ENCODE measurements at places on chromosomes 5 and 9. TPM values are rescaled to one million over a fixed set of nuclear protein-coding genes. Genes with fewer than 3 reads are reported as not detected.

Gene RBM22
- 16.8 TPM for polyA plus RNA-seq

Gene DNM1
- polyA plus RNA-seq, result 0.43 TPM

Gene SPATA31D4
- polyA plus RNA-seq, result not detected

Gene MORN5
- polyA plus RNA-seq, result not detected

Gene CCL28
- 1.6 TPM for polyA plus RNA-seq

Gene SPATA31D1
- polyA plus RNA-seq, result not detected

Gene AIF1L
- polyA plus RNA-seq, result 37.8 TPM

Gene TAF11L2
- not detected for polyA plus RNA-seq

Gene ELAVL2
- polyA plus RNA-seq, result not detected

Gene NEUROG1
- not detected for polyA plus RNA-seq

Gene TSSK1B
- not detected for polyA plus RNA-seq

GRCh38 chr5:66867618-66868322, 271.6 kb downstream of the MAST4 start:
- no peaks in the 10 kb centered on the region for H3K36me3 ChIP-seq
- no peaks in the 10 kb centered on the region for H3K27me3 ChIP-seq
- H3K4me3 ChIP-seq, result no peak overlapping the region
- no peak for DNase-seq
- no peak overlapping the region for H3K27ac ChIP-seq
- no peaks in the 10 kb centered on the region for H3K4me1 ChIP-seq

GRCh38 chr9:123649909-123650308, 280.0 kb downstream of the DENND1A start:
- no peak overlapping the region for H3K4me3 ChIP-seq
- DNase-seq, result no peak
- no peaks in the 10 kb centered on the region for H3K4me1 ChIP-seq
- H3K27me3 ChIP-seq, result no peaks in the 10 kb centered on the region

DNA sequence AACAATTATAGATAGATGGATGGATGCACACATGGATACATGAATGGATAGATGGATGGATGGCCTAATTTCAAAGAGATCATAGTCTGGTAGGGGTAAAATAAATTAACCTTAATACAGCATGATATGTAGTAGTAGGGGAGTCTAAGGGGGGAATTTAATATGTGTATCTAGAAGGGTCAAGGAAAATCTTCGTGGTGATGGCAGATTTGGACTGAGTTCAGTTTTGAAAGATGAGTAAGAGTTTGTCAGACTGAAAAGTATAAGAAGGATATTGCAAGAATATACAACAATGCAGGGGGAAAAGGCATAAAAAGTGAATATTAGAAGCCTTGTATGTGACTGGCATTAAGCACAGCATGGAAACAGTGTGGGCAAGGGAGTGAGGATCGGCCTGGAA, 98.7 kb downstream of the ZNF462 start:
- no peaks in the 10 kb centered on the region for H3K4me1 ChIP-seq
- H3K4me3 ChIP-seq, result no peak overlapping the region
- no peaks in the 10 kb centered on the region for H3K27me3 ChIP-seq
- no peak overlapping the region for H3K27ac ChIP-seq
- no peaks in the 10 kb centered on the region for H3K36me3 ChIP-seq

DNA sequence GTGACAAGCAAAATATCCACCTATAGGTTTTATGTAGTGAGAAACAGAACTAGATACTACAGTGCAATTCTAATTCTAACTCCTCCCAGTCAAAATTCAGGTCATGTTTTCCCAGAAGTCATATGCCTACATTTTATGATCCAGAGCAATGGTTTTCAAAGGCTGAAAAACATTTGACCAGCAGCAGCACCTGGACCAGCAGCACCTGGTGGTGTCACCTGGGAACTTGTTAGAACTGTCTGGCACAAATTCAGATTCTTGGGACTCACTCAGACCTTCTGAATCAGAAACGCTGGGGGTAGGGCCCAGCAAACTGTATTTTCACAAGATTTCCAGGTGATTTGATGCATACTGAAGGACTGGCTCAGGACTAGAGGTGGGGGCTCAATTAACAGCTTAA, 367.7 kb upstream of the RFX3 start:
- no peaks in the 10 kb centered on the region for H3K4me1 ChIP-seq
- H3K4me3 ChIP-seq, result no peak overlapping the region
- DNase-seq, result no peak
- H3K36me3 ChIP-seq, result no peaks in the 10 kb centered on the region
- no peak overlapping the region for H3K27ac ChIP-seq
- no peaks in the 10 kb centered on the region for H3K27me3 ChIP-seq

- H3K36me3 ChIP-seq, result no peaks in the 10 kb centered on the region
- no peaks in the 10 kb centered on the region for H3K27me3 ChIP-seq
- no peak for DNase-seq
- H3K4me3 ChIP-seq, result no peak overlapping the region
- H3K4me1 ChIP-seq, result no peaks in the 10 kb centered on the region
- no peak overlapping the region for H3K27ac ChIP-seq
Observed at GRCh38 chr5:57795203-57795602, 312.6 kb upstream of the ACTBL2 start.

- H3K36me3 ChIP-seq, result no peaks in the 10 kb centered on the region
- H3K4me1 ChIP-seq, result no peaks in the 10 kb centered on the region
- H3K27me3 ChIP-seq, result no peaks in the 10 kb centered on the region
- no peak overlapping the region for H3K27ac ChIP-seq
- no peak overlapping the region for H3K4me3 ChIP-seq
Observed at GRCh38 chr9:103226647-103227013, 231.5 kb downstream of the CYLC2 start.

DNA sequence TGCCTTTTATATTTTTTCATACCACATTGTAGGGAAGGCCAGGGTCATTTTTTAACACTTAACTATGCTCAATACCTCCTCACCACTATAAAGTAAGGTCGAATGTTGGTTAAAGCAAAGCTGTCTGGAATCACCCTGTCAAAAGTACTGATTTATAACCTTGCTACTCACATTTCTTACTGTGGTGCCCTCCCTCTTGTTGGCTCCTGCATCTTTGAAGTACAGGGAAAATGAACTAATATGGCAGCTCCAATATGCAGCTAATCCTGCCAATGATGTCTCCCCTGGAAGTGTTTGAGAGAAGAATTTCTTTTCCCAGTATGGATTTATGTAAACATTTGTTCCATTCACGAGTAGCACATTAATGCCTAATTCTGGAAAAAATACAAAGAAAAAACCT, 108.4 kb upstream of the RPS23 start:
- no peaks in the 10 kb centered on the region for H3K27me3 ChIP-seq
- no peaks in the 10 kb centered on the region for H3K4me1 ChIP-seq

GRCh38 chr5:142287096-142287972, 37.5 kb downstream of the SPRY4 start:
- H3K4me1 ChIP-seq, result no peaks in the 10 kb centered on the region
- H3K27me3 ChIP-seq, result no peaks in the 10 kb centered on the region
- no peaks in the 10 kb centered on the region for H3K36me3 ChIP-seq
- no peak overlapping the region for H3K27ac ChIP-seq
- no peak overlapping the region for H3K4me3 ChIP-seq
- DNase-seq, result no peak

GRCh38 chr9:36584620-36585460, 12.1 kb downstream of the MELK start:
- no peaks in the 10 kb centered on the region for H3K36me3 ChIP-seq
- no peak overlapping the region for H3K4me3 ChIP-seq
- DNase-seq, result no peak

DNA sequence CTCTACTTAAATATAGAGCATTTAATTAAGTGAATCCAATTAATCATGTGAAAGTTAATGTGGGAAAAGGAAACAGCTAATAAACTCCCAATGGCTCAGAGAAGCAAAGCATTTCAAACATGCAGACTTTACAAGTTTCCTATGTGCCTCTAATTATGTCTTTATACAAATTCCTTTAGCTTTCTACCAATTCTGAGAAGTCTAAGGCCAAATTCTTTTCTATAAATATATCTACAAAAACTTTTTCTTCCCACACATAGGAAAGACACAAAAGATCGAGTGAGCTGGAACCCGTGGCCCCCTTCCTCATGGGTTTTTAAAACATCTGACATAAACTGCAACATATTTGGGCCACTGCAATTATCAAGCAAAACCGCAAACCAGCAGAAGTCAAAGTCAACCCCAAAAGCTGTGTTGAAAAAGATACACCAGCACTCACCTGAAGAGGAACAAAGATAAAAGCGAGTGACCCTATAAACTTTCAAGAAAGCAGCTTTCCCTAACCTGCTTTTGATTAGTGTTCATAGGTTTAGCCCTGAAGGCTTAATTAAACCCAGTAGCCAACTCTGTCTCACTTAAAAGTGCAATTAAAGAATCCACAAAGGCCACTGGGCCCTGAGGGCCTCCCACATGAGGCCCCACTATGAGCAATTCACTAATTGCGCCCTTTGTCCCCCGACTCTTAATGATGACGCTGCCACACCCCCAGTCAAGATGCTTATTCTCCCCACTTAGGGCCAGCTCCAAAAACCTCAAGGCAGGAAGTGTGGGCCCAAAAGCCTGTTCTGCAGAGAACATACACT, 12.1 kb downstream of the SEMA5A start:
- no peaks in the 10 kb centered on the region for H3K36me3 ChIP-seq
- H3K27me3 ChIP-seq, result no peaks in the 10 kb centered on the region
- no peaks in the 10 kb centered on the region for H3K4me1 ChIP-seq
- no peak overlapping the region for H3K4me3 ChIP-seq
- H3K27ac ChIP-seq, result no peak overlapping the region

GRCh38 chr9:24961762-24962161, 416.1 kb upstream of the IZUMO3 start:
- no peaks in the 10 kb centered on the region for H3K27me3 ChIP-seq
- H3K4me1 ChIP-seq, result no peaks in the 10 kb centered on the region
- no peak overlapping the region for H3K4me3 ChIP-seq

Measured in aorta (tissue), 5 donors.